Stimulated activated CD8-positive, alpha-beta memory T cell treated with anti-CD3 and anti-CD28 coated beads, Interleukin-15, amount 100 ng/mL, for 48 hours (primary cell): ENCODE measurements at places on chromosomes 1 and 21.

GRCh38 chr21:46515109-46515508 is 56.4 kb downstream of the DIP2A start:
- no peak for DNase-seq

- no peak for DNase-seq
Observed at GRCh38 chr1:94156096-94156625, 35.2 kb upstream of the ABCA4 start.

DNA sequence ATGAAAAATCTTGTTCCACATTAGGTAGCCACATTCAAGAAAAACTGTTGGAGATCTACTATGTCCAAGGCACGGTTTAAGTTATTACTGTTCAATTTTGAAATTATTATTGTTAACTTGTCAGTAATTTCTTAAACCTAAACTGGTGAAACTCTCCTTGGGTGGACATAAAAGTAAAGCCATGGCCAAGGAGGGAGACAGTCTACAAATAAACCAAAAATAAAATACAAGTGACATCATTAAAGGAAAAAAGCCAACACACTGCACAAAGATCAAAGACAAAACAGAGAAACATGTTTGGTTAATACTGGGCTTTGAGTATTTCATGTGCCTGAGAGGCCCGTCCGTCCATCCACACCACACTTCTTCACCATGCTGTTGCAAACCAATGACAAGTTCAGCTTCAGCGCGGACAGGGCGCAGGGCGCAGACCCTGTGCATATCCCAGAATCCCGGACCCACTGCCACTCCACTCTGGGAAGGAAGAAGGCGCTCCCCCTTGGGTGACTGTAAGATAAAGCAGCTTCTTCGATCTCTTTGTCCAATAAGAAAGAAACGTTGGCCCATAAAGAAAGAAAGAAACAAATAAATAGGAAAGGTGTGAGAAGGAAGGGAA is 918 bp upstream of the RASAL2 start:
- DNase-seq, result no peak

DNA sequence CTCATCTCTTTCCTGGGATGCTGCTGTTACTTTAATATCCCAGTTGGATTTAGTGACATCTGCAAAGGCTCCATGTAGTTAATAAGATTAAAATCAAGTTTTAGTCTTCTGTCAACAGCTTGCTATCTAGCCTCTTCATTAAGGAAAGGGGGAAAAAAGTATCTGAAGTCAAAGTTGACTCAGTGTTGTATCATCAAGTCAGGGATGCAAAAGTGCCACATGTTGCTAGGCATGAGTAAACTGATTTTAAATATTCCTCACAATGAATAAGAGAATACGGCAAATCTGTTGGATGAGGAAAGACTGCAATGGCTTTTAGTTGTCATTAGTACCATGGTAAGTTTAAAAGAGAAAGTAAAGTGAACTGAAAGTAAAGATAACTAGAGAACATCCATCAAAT is 383.2 kb upstream of the ZRANB2 start:
- no peak for DNase-seq

DNA sequence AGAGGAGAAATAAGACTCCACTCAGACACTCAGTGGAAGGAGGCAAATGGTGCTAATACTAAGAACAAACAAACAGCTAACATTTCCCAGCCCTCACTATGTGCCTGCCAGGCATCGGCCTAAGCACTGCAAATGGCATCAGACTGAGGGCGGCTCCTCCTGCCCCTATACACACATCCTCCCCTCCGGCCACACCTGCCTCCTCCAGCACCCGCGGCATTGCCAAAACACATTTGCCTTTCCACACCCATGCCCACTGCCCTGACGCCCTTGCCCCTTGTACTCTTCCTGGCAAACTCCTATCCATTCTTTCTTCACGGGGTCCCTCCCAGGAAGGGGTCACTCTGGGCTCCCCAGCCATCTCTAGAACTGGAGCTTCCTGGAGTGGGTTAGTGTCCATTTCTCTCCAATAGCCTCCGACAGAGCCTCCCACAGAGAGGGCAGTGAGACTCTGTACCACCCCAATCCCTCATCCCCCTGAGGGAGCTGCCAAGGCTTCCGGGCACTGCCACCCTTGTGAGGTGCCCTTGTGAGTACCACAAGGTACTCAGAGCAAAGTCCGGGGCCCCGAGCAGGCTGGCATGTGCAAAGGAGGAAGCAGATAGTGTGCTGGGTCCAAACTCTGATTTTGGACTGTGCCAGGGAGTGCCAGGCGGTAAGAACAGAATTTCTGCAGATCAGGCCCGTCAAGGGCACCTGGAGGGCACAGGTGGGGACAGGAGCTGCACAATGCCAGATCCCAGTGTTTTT is 959 bp downstream of the AKR7A3 start:
- no peak for DNase-seq

GRCh38 chr1:112743174-112744008 is 28.3 kb upstream of the PPM1J start:
- no peak for DNase-seq

GRCh38 chr1:234585330-234586055 is 24.5 kb downstream of the IRF2BP2 start:
- DNase-seq, result no peak

- DNase-seq, result no peak
Observed at GRCh38 chr1:110888049-110888448, 15.1 kb downstream of the CD53 start.

GRCh38 chr1:8465013-8465412 is 147.1 kb downstream of the SLC45A1 start:
- DNase-seq, result no peak

DNA sequence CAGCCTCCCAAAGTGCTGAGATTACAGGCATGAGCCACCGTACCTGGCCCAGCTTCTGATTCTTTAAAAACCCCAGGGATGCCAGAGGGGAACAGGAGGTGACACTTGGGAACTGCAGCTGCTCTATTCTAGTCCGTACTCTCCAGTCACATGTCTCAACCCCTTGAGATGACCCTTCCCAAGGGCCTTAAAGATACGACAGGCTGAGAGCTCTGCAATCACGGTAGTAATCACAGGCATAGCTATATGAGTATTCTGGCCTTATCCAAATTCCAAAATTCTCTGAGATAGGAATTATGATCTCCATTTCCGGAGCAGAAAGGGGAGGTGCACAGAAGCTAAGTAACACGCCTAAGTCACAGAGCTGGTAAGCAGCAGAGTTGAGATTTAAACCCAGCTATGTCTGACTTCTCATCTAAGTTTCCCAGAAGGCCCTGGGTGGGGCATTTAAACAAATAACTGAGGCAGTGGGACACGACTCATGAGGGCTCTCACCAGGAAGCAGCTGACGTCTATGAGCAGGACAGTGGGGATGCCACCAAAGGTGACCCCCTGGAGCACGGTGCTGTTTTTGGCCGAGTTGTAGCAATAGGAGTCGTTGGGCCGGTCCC is 5.2 kb downstream of the TMEM63A start:
- no peak for DNase-seq

DNA sequence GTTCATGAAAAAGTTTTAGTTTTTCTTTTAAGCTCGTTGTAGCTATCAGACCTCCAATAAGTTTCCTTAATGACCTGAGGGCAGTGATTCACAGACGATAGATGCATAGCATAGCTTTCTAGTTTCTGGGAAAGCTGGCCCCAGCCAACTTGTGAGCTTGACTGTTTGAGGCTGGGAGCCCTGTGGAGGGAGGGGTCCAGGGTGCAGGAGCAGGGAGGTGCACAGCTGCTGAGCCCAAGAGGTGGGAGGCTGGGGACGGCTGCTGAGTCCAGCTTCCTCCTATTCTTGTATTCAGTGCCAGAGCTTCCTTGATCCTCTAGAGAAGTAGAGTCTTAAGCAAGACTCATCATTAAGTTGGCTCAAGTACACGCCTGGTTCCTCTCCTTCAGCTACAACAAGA is 11.0 kb upstream of the AVPR1B start:
- DNase-seq, result no peak

DNA sequence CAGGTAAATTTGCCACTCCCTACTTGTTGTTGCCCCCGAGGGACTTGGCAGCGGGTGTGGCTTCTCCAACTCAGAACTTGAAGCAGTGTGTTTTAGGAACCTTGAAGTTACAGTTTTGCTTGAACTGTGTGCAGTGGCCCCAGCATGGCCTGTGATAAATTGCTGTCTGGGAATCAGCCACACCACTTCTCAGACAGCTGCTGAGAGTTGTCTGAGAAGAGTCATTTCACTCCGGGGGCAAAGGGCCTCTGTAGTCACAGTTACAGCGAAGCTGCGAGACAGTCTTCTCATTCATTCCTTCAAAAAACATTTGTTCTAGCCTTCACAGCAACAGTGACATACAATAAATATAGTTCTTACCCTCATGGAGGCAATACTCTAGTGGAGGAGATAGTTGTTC is 70.3 kb downstream of the PROX1 start:
- DNase-seq, result no peak

- no peak for DNase-seq
Observed at GRCh38 chr1:171422511-171422910, 62.8 kb upstream of the PRRC2C start.

GRCh38 chr1:84442256-84442655 is 36.8 kb upstream of the RPF1 start:
- DNase-seq, result no peak

- no peak for DNase-seq
Observed at GRCh38 chr1:202247104-202247503, 53.5 kb downstream of the LGR6 start.

- DNase-seq, result no peak
Observed at GRCh38 chr1:184329962-184330868, 56.6 kb upstream of the C1orf21 start.

GRCh38 chr1:15950763-15951295 is 25.1 kb downstream of the ZBTB17 start:
- peak; percentile 79 for DNase-seq

DNA sequence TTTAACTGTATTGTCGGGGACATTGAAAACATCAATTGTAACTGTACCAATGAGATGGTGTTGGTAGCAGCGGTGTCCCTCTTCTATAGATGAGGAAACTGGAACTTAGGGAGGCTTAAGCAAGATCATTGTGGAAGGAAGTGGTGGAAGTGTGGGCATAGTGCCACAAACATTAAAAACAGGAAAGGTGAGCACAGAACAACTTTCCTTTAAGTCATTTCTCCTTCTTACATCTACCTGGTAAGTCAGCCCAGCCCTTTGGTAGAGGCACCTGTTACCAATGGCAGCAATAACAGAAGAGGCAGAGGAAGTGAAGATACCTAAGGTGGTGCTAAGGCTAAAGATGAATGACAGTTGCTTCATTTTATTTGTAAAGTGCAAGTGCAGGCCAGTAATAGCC is 12.0 kb upstream of the CTSS start:
- DNase-seq, result no peak

- no peak for DNase-seq
Observed at GRCh38 chr1:221316491-221317056, 425.3 kb downstream of the DUSP10 start.
